Glutamatergic neuron (in vitro differentiated cells): ENCODE measurements at places on chromosomes 3 and 15. TPM values are rescaled to one million over a fixed set of nuclear protein-coding genes. Genes with fewer than 3 reads are reported as not detected.

DNA sequence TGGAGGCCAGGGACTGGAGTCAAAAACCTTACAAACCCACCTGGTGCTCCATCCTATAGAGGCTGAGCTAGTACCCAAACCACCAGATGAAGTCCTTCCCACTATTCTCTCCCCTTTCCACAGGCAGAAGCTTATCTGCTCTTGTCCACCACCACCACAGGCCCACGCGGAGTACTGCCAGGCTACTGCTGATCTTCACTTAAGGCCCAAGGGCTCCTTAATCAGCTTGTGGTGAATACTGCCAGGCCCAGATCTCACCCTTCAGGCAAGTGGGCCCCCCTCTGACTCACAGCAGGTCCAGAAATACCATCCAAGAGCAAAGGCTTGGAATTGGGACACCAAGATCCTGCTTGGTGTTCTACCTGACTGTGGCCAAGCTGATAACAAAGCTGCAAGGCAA lies 598.1 kb upstream of the CBLB start:
- no peak for DNase-seq
- no peak overlapping the region for H3K27ac ChIP-seq
- no peaks in the 10 kb centered on the region for H3K36me3 ChIP-seq
- no peak overlapping the region for H3K4me3 ChIP-seq
- H3K4me1 ChIP-seq, result no peaks in the 10 kb centered on the region

- H3K36me3 ChIP-seq, result no peaks in the 10 kb centered on the region
- no peak for DNase-seq
- H3K4me1 ChIP-seq, result no peaks in the 10 kb centered on the region
- H3K27me3 ChIP-seq, result no peaks in the 10 kb centered on the region
- H3K27ac ChIP-seq, result no peak overlapping the region
These were observed 38.6 kb downstream of the BTLA start for GRCh38 chr3:112460519-112461195.

The TMC3 gene
- not detected for total RNA-seq

GRCh38 chr3:124701687-124702086 lies 28.6 kb upstream of the UMPS start:
- H3K4me1 ChIP-seq, result no peaks in the 10 kb centered on the region
- peaks cover 10% of the 10 kb centered on the region for H3K36me3 ChIP-seq
- no peak overlapping the region for H3K27ac ChIP-seq
- H3K27me3 ChIP-seq, result peaks cover 3% of the 10 kb centered on the region
- DNase-seq, result no peak

The P2RY1 gene
- 0.51 TPM for total RNA-seq
